Kidney (tissue), 22 donors: ENCODE measurements at places on chromosomes 7 and 10. TPM values are rescaled to one million over a fixed set of nuclear protein-coding genes. Genes with fewer than 3 reads are reported as not detected.

- no peaks in the 10 kb centered on the region for H3K27me3 ChIP-seq
- no peaks in the 10 kb centered on the region for H3K4me1 ChIP-seq
- no peak for DNase-seq
- H3K27ac ChIP-seq: no peak overlapping the region
- H3K4me3 ChIP-seq: no peak overlapping the region
- H3K36me3 ChIP-seq: no peaks in the 10 kb centered on the region
Measured at GRCh38 chr7:146683439-146683838, 566.8 kb downstream of the CNTNAP2 start.

The PCLO gene
- total RNA-seq: 12.0 TPM

- no peak overlapping the region for H3K27ac ChIP-seq
- H3K36me3 ChIP-seq: no peaks in the 10 kb centered on the region
Measured at GRCh38 chr7:101896941-101897340, 79.5 kb downstream of the CUX1 start.

The SMIM30 gene
- 42.9 TPM for total RNA-seq

The NME8 gene
- total RNA-seq: 0.44 TPM

GRCh38 chr10:93368210-93368609 is 113.9 kb downstream of the MYOF start:
- no peaks in the 10 kb centered on the region for H3K27me3 ChIP-seq
- H3K4me3 ChIP-seq: no peak overlapping the region
- no peaks in the 10 kb centered on the region for H3K4me1 ChIP-seq

The SEC31B gene
- total RNA-seq: 10.6 TPM

DNA sequence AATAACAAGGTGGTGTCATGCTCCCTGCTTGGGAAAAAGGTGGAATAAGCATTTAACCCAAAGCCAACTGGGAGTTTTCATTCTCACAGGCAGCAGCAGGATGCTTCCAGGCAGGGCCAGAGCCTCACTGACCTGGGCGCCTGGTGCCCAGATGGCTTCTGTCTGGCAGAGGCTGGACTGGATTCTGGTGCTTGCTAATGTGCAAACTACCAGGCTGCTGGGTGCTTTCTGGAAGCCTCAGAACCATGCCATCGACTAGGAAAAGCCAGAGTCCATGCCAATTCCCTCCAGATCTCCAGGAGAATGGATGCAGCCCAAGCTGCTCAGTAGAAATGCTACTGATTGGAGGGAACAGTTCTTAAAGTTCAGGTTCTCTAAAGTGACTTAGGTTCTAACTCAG is 36.2 kb downstream of the VIPR2 start:
- H3K27ac ChIP-seq: no peak overlapping the region
- no peak for DNase-seq
- no peak overlapping the region for H3K4me3 ChIP-seq

The TMEM184A gene
- total RNA-seq: 11.0 TPM

DNA sequence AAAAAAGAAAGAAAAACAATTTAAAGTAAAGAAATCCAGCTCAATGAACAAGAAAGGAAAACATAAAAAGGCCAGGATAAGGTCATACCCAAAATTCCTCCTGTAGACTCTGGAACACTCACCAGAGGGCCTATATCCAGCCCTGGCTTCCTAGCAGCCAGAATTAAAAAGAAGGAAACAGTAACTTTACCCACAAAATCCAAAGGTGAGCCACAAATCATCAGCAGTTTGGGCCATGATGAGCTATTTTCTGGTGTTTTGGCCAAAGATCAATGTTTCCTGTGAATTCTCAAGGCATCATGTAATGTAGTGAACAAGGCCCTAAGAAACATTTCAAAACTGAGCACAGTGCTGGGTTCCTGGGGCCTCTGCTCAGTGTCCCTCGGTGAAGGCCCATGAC is 87.8 kb downstream of the LARP4B start:
- peaks cover 7% of the 10 kb centered on the region for H3K4me1 ChIP-seq
- H3K36me3 ChIP-seq: peaks cover 5% of the 10 kb centered on the region
- no peak overlapping the region for H3K27ac ChIP-seq
- no peak for DNase-seq
- no peaks in the 10 kb centered on the region for H3K27me3 ChIP-seq
- no peak overlapping the region for H3K4me3 ChIP-seq

The CYP2C9 gene
- total RNA-seq: 2.9 TPM

DNA sequence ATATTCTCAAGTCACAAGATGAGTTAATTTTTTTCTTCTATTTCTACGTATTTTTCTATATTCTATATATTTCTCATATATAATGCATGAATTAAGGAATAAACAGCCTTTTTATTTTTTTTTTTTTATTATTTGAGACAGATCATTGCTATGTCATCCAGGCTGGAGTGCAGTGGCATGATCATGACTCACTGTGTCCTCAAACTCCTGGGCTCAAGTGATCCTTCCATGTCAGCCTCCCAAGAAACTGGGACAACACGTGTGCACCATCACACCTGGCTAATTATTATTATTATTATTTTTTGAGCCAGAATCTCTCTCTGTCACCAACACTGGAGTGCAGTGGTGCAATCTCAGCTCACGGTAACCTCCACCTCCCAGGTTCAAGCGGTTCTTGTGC is 1.5 kb downstream of the CLDN12 start:
- H3K27ac ChIP-seq: no peak overlapping the region
- H3K27me3 ChIP-seq: no peaks in the 10 kb centered on the region
- DNase-seq: no peak
- no peak overlapping the region for H3K4me3 ChIP-seq
- H3K36me3 ChIP-seq: peaks cover 3% of the 10 kb centered on the region

DNA sequence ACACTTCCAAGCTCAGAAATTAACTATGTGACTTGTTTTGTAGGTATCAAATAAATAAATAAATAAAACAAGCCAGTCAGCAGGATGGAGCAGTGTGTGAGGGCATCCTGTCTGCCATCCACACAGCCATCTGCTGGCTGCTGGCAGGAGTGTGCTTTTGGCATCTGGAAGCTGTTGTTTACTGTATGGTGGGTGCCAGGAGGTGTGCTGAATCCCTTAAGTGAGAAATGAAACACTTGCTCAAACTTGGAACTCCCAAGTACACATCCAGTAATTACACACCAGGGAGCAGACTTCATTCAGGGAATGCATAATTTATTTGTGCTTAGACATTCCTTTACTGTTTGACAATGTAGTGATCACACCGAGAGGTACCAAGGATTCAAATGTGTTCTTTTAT is 16.9 kb upstream of the TAX1BP1 start:
- no peak for DNase-seq
- no peaks in the 10 kb centered on the region for H3K27me3 ChIP-seq
- no peak overlapping the region for H3K4me3 ChIP-seq

DNA sequence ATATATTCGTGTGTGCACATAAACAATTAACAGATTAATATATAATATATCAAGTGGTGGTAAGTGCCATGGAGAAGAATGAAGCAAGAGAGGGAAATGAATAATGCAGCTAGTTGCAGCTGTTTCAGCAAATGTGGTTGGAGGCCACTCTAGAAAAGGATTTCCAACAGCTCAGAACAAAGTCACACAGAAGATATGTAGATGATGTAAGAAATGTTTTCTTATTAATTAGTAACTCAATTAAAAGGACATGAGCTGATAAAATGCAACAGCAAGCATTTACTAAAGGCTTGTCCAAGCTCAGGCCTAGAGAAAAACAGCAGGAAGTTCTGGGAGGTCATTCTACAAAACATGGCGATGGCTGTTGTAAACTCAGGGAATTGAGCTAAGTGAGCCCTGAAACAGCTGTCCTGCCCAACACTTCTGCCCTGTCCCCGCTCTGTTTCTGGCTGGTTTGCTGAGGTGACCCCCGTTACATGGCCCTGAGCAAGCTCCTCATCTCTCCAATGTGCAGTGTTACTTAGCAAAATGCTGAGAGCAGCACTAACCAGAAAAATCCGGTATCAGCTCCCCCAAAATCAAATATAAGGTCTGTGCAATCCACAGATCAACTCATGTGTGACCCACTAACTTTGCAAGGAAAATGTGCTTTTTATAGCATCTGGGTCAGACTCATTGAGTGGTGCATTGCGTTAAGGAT is 23.4 kb upstream of the C10orf67 start:
- no peaks in the 10 kb centered on the region for H3K36me3 ChIP-seq
- no peak overlapping the region for H3K4me3 ChIP-seq
- peak overlapping the region; percentile 66 for H3K27ac ChIP-seq
- DNase-seq: peak; percentile 80
- no peaks in the 10 kb centered on the region for H3K27me3 ChIP-seq
- peaks cover 7% of the 10 kb centered on the region for H3K4me1 ChIP-seq

DNA sequence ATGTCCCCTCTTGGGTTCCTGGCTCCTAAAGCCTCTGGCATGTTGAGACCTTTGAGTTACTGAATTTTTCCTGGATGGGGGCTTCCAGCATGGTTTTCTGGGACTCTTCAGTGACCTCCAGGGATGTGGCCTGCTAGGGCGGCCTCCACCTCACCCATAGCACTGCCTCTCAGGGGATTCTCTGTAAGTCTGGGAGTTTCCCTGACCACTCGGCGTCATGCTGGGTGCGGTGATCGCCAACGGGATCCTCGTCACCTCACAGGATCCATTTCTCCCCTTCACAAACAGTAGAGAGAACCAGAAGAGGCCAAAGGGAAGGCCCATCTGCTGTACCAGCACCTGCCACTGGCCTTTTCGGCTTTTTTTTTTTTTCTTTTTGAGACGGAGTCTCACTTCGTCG is 84.3 kb downstream of the NPTX2 start:
- H3K36me3 ChIP-seq: no peaks in the 10 kb centered on the region
- H3K4me1 ChIP-seq: no peaks in the 10 kb centered on the region
- no peak overlapping the region for H3K4me3 ChIP-seq
- no peak overlapping the region for H3K27ac ChIP-seq

GRCh38 chr10:76327441-76327840 is 896.0 kb downstream of the LRMDA start:
- no peak for DNase-seq
- no peaks in the 10 kb centered on the region for H3K4me1 ChIP-seq
- no peak overlapping the region for H3K4me3 ChIP-seq
- no peak overlapping the region for H3K27ac ChIP-seq
- no peaks in the 10 kb centered on the region for H3K36me3 ChIP-seq

The HKDC1 gene
- total RNA-seq: 27.4 TPM
